ENCODE measurements at places on chromosomes 1 and 21. TPM values are rescaled to one million over a fixed set of nuclear protein-coding genes. Genes with fewer than 3 reads are reported as not detected.

The SLC1A7 gene
- not detected for total RNA-seq

The RGS18 gene
- not detected for total RNA-seq

The FABP3 gene
- total RNA-seq: not detected

The CAPN8 gene
- not detected for total RNA-seq

The AK5 gene
- total RNA-seq: 4.3 TPM

The EVI5 gene
- 13.8 TPM for total RNA-seq

The NBPF10 gene
- 0.64 TPM for total RNA-seq

The SMCP gene
- total RNA-seq: not detected

- H3K27ac ChIP-seq: no peak overlapping the region
- H3K4me3 ChIP-seq: no peak overlapping the region
- no peaks in the 10 kb centered on the region for H3K27me3 ChIP-seq
- H3K4me1 ChIP-seq: no peaks in the 10 kb centered on the region
- no peaks in the 10 kb centered on the region for H3K36me3 ChIP-seq
- no peak for DNase-seq
These were observed 348.7 kb downstream of the RPS6KC1 start for GRCh38 chr1:213399695-213400094.

GRCh38 chr21:41168391-41169257 lies 664 bp downstream of the BACE2 start:
- H3K4me3 ChIP-seq: peak overlapping the region; percentile 67
- peak; percentile 4 for DNase-seq
- no peaks in the 10 kb centered on the region for H3K36me3 ChIP-seq
- no peak overlapping the region for H3K27ac ChIP-seq

- DNase-seq: no peak
- no peaks in the 10 kb centered on the region for H3K4me1 ChIP-seq
- peaks cover 3% of the 10 kb centered on the region for H3K27me3 ChIP-seq
- H3K4me3 ChIP-seq: no peak overlapping the region
- H3K27ac ChIP-seq: no peak overlapping the region
These were observed 161.8 kb downstream of the DSCAM start for GRCh38 chr21:40685141-40685540.

DNA sequence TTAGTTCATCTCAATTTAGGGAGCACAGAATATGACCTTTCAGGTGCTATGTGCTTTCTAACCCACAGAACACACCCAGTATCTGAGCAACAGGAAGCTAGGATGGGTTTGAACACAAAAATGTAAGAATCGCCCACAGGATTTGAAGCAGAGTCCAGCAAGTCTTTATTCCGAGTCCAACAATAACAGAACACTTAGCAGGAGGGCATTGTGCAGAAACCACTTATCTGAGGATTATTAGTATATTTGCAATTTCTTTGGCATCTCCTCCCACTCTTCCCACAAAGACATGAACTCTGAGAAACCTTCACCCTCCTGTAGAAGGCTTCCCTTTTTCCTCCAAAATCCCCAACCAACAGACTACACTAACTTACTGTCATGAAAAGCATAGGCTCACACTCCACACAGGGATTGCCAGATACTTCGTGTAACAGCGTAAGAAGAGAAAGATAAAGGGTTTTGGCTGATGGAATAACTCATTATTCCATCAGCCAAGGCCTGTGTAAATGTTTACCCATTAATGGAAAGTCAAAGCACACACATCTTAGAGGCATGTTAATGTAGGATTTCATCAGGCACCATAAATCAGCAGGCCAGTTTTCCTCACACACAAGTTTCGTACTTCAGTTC lies 16.1 kb downstream of the SIPA1L2 start:
- peaks cover 17% of the 10 kb centered on the region for H3K27me3 ChIP-seq
- H3K27ac ChIP-seq: no peak overlapping the region
- H3K4me3 ChIP-seq: no peak overlapping the region
- H3K36me3 ChIP-seq: no peaks in the 10 kb centered on the region
- no peak for DNase-seq
- no peaks in the 10 kb centered on the region for H3K4me1 ChIP-seq

GRCh38 chr1:40475268-40475667 lies 1.8 kb upstream of the ZFP69 start:
- H3K27me3 ChIP-seq: no peaks in the 10 kb centered on the region
- no peak overlapping the region for H3K27ac ChIP-seq
- H3K4me3 ChIP-seq: no peak overlapping the region

- peak; percentile 5 for DNase-seq
- H3K4me3 ChIP-seq: no peak overlapping the region
- no peak overlapping the region for H3K27ac ChIP-seq
These were observed 181.4 kb upstream of the KIAA0040 start for GRCh38 chr1:175373786-175374623.

- H3K27me3 ChIP-seq: no peaks in the 10 kb centered on the region
- peaks cover 3% of the 10 kb centered on the region for H3K4me1 ChIP-seq
- DNase-seq: no peak
- peaks cover 35% of the 10 kb centered on the region for H3K36me3 ChIP-seq
- H3K27ac ChIP-seq: no peak overlapping the region
- no peak overlapping the region for H3K4me3 ChIP-seq
These were observed 34.8 kb downstream of the WDR4 start for GRCh38 chr21:42844411-42845113.

GRCh38 chr1:211896958-211897357 lies 66.4 kb upstream of the LPGAT1 start:
- H3K4me1 ChIP-seq: no peaks in the 10 kb centered on the region
- H3K4me3 ChIP-seq: no peak overlapping the region
- no peaks in the 10 kb centered on the region for H3K36me3 ChIP-seq

DNA sequence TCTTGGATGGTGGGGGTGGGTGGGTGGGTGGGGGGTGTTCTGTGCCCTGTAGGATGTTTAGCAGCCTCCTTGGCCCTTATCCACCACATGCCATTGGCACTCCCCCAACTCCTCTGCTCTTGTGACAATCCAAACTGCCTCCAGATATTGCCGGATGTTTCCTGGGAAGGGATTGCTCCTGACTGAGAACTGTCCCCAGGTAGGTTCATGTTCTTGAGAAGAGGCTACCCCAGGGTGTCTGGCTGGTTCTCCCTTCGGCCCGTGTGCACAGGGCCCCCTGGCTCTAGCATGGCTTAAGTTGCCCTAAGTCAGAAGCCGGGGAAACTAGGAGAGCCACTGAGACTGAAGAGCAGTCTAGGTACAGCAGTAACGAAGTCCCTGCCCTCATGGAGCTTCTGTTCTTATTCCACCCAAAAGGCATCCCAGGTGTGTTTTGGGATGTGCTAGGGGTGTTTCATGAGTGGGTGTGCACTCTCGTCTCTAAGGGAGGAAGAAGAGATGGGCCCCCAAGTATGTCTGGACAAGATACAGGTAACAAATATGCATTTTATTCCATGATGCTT lies 19.8 kb upstream of the THRAP3 start:
- H3K36me3 ChIP-seq: no peaks in the 10 kb centered on the region
- peaks cover 16% of the 10 kb centered on the region for H3K4me1 ChIP-seq
- H3K4me3 ChIP-seq: no peak overlapping the region
- no peaks in the 10 kb centered on the region for H3K27me3 ChIP-seq

- H3K4me3 ChIP-seq: peak overlapping the region; percentile 39
- peaks cover 56% of the 10 kb centered on the region for H3K4me1 ChIP-seq
- no peaks in the 10 kb centered on the region for H3K27me3 ChIP-seq
- peaks cover 71% of the 10 kb centered on the region for H3K36me3 ChIP-seq
- peak; percentile 61 for DNase-seq
- peak overlapping the region; percentile 93 for H3K27ac ChIP-seq
These were observed 9.2 kb downstream of the S100A10 start for GRCh38 chr1:151984313-151984956.

- H3K36me3 ChIP-seq: peaks cover 14% of the 10 kb centered on the region
- DNase-seq: peak; percentile 35
- H3K27ac ChIP-seq: peak overlapping the region; percentile 79
- H3K4me3 ChIP-seq: no peak overlapping the region
These were observed 45.7 kb downstream of the CAPZB start for GRCh38 chr1:19439464-19440171.

DNA sequence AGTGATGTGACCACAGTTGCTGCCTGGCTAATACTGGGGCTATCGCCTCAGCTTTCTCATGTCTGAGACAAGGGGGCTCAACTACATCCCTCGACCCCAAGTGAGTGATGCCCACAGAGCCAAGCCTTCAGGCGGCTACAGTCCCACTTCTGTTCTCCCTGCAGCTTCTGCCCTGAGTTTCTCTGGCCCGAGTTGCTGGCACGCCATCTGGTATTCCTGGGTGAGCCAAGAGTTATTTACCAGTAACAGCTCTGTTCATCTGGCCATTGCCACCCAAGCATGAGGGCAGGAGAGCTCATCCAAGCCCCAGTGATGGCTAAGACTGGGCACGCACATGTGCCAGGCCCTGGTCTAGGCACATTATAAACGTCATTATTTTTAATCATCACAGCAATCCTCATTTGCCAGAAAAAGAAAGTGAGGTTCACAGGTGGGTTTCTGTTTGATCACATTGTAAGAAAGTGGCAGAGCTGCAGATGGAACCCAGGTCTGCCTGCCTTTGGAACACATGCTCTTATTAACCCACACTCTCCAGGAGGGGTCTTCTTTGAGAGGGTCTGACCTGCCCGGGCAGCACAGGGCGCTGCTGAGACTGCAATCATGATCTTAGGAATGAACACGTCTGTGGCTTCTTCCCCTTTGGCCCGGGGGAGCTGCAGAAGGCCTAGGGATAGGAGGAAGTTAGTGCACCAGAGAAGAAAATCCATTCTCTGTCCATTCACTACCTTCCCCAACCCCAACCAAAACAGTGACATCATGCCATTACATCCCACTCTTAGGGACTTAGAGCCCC lies 27.5 kb downstream of the KCND3 start:
- H3K36me3 ChIP-seq: no peaks in the 10 kb centered on the region
- H3K4me1 ChIP-seq: no peaks in the 10 kb centered on the region
- H3K4me3 ChIP-seq: no peak overlapping the region
- peaks cover 27% of the 10 kb centered on the region for H3K27me3 ChIP-seq
- DNase-seq: no peak

DNA sequence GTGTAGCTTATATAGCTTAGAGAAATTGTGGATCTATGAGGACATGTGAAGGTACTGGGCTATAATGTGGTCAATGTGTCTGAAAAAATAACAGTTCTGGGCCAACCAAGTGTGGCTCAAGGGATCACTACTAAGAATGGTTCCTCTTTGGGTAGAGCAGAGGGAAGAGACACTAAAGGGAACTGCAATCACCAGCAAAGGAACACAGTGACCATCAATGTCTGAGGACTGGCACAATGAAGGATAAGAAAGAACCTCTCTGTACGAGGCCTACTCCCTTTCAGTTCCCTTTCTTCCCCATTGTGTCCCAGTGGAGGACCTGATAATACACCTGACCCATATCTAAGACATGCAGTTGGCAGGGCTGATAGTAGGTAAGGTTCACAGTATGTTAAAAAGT lies 89.9 kb upstream of the JAK1 start:
- H3K27ac ChIP-seq: no peak overlapping the region
- no peak overlapping the region for H3K4me3 ChIP-seq
- peaks cover 8% of the 10 kb centered on the region for H3K36me3 ChIP-seq

GRCh38 chr1:215054266-215054665 lies 28.3 kb upstream of the KCNK2 start:
- no peak overlapping the region for H3K4me3 ChIP-seq
- H3K36me3 ChIP-seq: no peaks in the 10 kb centered on the region
- peaks cover 11% of the 10 kb centered on the region for H3K27me3 ChIP-seq

DNA sequence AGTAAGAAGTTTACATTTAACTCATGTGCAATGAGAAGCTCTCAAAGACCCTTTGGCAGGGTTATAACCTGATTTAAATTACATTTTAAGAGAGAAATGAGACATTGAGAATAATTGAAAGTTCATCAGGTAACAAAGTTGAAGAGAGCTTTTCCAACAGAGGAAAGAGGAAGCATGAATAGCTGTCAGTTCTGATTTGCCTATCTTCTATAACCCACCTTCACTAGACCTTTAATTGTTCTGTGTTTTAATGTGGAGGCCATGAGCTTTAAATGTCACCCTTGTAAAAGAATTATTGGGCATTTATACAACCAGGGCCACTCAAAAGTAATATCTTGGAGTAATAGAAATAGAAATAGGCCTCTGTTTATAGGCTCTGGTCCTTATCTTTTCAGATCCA lies 9.3 kb upstream of the FCRL1 start:
- no peak overlapping the region for H3K27ac ChIP-seq
- H3K36me3 ChIP-seq: no peaks in the 10 kb centered on the region
- H3K4me3 ChIP-seq: no peak overlapping the region
- no peak for DNase-seq

GRCh38 chr1:51147394-51147793 lies 45.4 kb downstream of the C1orf185 start:
- H3K27me3 ChIP-seq: peaks cover 6% of the 10 kb centered on the region
- no peak overlapping the region for H3K27ac ChIP-seq
- H3K4me1 ChIP-seq: no peaks in the 10 kb centered on the region
- no peak for DNase-seq

- DNase-seq: peak; percentile 62
- H3K27me3 ChIP-seq: peaks cover 62% of the 10 kb centered on the region
- no peaks in the 10 kb centered on the region for H3K36me3 ChIP-seq
- H3K27ac ChIP-seq: no peak within 1 kb of the TSS
- peaks cover 4% of the 10 kb centered on the region for H3K4me1 ChIP-seq
- H3K4me3 ChIP-seq: peak within 1 kb of the TSS; percentile 71
These were observed at the start of gene PHLDA3 for GRCh38 chr1:201468844-201469644. PHLDA3 (minus strand) TSS chr1:201469188; CDS start chr1:201468786, 402 bp downstream.

GRCh38 chr1:46649764-46650163 lies 18.4 kb downstream of the ATPAF1 start:
- no peaks in the 10 kb centered on the region for H3K27me3 ChIP-seq
- no peak overlapping the region for H3K4me3 ChIP-seq
- peaks cover 45% of the 10 kb centered on the region for H3K36me3 ChIP-seq
- H3K4me1 ChIP-seq: peaks cover 7% of the 10 kb centered on the region

GRCh38 chr1:102186536-102186935 lies 189.8 kb upstream of the OLFM3 start:
- no peak overlapping the region for H3K4me3 ChIP-seq
- no peaks in the 10 kb centered on the region for H3K36me3 ChIP-seq
- no peaks in the 10 kb centered on the region for H3K4me1 ChIP-seq

DNA sequence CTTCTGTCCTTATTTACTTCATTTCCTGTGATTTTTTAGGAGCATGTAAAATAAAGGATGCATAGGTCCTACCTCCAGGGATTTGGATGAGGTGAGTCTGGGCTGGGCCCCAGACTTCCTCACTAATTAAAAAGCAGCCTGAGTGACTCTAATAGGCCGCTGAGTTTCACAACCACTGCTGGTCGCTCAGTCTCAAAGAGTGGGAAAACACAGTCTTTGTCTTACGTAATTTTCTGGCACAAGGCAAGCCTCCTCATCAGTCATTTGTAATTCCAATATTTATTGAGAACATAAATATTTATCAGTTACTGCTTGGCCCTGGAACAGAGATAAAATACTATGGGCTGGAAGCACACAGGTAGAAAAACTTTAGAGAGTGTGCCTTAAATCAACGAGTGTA lies 195.4 kb upstream of the RUNX1 start:
- H3K27ac ChIP-seq: no peak overlapping the region
- H3K4me1 ChIP-seq: no peaks in the 10 kb centered on the region
- H3K4me3 ChIP-seq: no peak overlapping the region
- H3K36me3 ChIP-seq: peaks cover 2% of the 10 kb centered on the region

DNA sequence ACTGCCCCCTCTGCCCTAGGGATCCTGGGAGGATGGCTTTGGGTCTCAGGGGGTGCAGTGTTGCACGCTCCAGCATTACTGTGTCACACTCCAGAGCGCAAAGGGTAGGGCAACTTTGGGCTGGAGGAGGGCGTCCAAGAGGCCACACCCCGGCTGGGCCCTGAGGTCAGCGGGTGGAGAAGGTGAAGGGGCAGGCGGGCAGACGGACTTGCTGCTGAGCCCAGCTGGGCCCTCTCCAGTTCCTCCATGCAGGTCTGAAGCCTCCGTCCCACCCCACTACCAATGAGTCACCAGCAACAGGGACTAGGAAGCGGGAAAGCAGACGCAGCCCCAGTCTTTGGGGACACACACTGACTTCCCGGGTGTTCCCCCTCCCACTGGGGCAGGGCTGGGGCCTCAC lies 116.0 kb downstream of the CASZ1 start:
- H3K4me1 ChIP-seq: peaks cover 6% of the 10 kb centered on the region
- DNase-seq: no peak
- no peaks in the 10 kb centered on the region for H3K27me3 ChIP-seq
- no peaks in the 10 kb centered on the region for H3K36me3 ChIP-seq
- H3K27ac ChIP-seq: no peak overlapping the region
- H3K4me3 ChIP-seq: no peak overlapping the region
